Activated T-cell treated with anti-CD3 and anti-CD28 coated beads for 48 hours (primary cell): ENCODE measurements at places on chromosomes 7 and 10.

- no peak for DNase-seq
These were observed 21.2 kb downstream of the DMTF1 start for GRCh38 chr7:87173471-87173870.

DNA sequence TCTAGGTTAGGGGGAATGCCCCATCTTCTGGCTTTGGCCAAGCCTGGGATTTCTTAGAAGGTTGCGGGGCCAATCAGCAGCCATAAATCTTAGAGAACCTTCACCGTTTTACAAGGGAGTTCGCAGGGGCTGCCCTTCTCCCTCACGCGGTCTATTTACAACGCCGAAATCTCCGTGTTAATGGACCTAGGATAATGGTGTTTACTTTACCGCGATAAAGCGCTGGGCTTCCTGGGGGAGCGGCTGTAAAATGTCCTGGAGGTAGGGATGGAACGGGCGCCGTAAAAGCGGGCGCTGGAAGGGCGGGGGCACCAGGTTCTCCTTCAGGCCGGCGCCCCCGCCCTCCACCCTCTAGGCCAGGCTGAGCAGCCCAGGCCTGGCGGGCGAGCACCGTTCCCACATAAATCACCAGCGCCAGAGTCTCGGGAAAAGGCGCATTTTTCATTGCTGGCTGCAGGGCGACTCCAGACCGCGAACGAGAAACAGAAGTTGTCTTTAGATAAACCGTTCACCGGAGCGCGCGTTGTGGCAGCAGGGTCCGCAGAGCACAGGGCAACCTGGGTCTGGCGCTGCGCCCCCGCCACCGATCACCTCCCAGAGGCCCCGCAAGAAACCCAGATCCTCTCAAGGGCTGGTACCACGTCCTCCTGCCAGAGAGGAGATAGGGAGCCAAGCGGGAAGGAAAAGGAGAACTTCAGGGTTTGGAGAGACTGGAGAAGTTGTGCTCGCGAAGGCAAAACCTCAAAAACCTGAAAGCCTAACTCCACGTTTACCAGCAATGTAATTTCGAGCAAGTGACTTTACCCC is 12.5 kb upstream of the NKX2-3 start:
- no peak for DNase-seq

- no peak for DNase-seq
These were observed 116.8 kb upstream of the ZNF32 start for GRCh38 chr10:43765516-43765915.

- no peak for DNase-seq
These were observed 61.5 kb upstream of the NKX6-2 start for GRCh38 chr10:132847416-132847777.

- no peak for DNase-seq
These were observed 18.9 kb downstream of the OPTN start for GRCh38 chr10:13118784-13119410.

DNA sequence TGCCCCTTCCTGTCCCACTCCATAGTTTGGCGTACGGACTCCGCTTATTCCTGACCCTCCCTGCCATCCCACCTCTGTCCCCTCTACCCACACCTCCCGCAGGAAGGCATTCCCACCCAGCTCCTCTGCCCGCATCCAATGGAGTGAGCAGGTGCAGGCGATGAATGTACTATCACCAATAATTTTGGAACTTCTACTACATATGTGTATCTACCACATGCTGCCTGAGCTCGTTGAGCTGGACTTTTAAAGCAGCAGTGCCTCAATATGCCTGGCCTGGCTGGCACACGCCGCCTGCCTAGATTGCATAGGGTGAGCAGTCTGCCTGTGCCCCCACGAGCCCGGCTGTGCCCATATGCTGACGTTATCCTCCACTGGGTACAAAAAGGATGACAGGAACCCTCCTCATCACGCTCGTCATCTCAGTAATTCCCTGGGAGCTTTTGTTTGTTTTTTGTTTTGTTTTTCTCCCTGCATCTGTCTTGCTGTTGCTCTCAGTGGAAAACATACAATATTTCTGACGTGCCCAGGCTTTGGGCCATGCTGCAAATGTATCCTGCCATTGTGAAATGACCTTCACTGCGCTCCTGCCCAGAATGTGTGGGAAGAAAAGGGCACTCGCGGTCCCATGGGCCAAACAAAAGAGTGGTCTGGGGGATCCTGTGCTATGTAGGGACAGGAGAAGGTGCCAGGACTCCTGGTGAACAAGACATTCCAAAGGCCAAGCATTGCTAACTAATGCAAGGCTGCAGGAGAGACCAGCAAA is 302.8 kb downstream of the PTPRN2 start:
- DNase-seq, result no peak

DNA sequence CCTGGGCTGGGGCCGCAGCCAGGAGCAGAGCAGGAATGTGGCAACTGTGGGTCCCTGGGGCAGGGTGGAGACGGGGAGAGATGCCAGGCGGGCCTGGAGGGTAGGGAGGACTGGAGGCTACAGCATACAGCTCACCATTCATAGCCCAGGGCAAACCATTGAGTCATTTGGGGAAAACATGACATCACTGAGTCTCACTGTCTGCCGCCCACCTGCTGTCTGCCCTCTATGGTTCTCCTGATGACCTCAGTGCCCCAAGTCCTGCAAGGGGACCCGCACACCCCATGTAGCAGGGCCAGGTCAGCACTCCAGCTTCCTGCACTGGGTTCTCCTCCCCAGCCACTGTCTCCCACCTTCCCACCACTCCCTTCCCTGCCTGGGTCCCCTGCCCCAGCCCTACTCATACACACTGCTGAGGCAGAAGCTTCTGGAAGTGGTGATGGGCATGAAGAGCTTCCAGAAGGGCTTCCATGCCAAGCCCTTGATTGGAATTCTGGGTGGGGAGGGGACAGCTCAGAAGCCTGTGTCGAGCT is 10.4 kb downstream of the CHST3 start:
- DNase-seq, result peak; percentile 63
